ENCODE measurements at places on chromosomes 1 and 21.

GRCh38 chr1:115194506-115194905, 105.2 kb upstream of the TSPAN2 start:
- DNase-seq: no peak

GRCh38 chr1:56545711-56546110, 33.7 kb downstream of the PLPP3 start:
- no peak for DNase-seq

- no peak for DNase-seq
Observed at GRCh38 chr1:8976896-8977450, 31.3 kb downstream of the CA6 start.

GRCh38 chr1:100164702-100165101, 13.4 kb downstream of the LRRC39 start:
- no peak for DNase-seq

GRCh38 chr1:16371725-16372124, 4.7 kb downstream of the SZRD1 start:
- no peak for DNase-seq

DNA sequence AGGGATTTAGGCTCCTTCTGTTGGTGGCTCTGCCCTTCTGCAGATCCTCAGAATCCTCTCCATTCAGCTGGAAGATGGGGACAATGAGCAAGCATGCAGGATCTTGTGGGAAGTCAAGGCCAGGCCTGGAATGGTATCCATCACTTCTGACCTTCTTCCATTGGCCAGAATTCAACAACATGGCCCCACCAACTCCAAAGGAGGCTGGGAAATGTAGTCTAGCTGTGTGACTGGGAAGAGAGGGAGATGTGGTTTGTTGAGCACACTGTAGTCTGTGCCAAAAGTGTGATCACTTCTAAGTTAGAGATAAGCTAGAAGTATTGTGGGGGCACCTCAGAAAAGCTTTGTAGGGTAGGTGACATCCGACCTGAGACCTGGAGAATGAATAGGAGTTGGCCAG, 60.4 kb upstream of the WNT4 start:
- no peak for DNase-seq

GRCh38 chr1:235111107-235111506, 17.5 kb downstream of the TOMM20 start:
- DNase-seq: no peak

DNA sequence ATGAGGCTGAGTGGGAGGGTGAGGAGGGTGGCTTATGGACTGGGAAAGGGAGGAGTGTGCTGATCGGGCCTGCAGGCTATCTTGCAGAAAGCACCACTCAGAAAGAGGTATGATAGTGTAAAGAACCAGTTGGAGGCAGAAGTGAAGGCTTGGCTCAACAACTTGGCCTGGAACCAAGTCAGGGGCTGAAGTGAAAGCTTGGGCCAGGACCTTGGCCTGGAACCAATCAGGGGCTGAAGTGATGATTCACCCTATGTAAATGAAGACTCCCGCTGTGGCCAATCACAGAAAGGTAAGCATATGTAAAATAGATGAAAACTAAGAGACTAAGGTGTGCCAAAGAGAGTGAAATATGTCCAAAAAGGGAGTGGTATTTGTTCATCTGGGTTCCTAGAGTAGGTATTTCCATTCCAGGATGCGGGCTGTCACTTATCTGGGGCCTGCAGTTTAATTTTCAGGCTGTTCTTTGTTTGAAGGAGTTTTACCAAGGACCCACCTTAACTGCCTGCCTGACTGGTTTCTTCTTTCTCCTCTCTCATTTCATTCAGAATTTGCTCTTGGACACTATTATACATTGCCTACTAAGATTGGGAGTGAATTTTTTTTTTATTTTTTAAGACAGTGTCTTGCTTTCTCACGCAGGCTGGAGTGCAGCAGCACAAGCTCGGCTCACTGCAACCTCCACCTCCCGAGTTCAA, 5.1 kb upstream of the RFX5 start:
- DNase-seq: no peak

DNA sequence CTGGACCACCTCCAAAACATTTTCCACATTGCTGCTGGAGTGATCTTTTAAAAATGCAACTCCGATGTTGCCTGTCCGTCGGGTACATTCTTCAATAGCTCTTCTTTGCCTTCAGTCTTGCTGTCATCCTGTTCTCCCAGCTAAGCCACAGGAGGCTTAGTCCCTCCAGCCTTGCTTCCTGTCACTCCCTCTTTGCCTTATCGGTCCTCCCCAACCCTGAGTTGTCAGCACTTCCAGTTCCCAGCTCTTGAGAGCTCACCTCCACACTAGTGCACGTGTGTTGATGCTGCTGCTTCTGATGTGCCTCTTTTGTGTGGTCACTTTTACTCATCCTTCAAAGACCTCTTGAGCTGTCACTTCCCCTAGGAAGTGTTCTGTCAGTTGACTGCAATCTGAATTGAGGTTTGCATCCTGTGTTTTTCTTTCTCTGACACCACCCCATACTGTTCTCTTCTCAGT, 15.3 kb downstream of the UCK2 start:
- peak; percentile 16 for DNase-seq

DNA sequence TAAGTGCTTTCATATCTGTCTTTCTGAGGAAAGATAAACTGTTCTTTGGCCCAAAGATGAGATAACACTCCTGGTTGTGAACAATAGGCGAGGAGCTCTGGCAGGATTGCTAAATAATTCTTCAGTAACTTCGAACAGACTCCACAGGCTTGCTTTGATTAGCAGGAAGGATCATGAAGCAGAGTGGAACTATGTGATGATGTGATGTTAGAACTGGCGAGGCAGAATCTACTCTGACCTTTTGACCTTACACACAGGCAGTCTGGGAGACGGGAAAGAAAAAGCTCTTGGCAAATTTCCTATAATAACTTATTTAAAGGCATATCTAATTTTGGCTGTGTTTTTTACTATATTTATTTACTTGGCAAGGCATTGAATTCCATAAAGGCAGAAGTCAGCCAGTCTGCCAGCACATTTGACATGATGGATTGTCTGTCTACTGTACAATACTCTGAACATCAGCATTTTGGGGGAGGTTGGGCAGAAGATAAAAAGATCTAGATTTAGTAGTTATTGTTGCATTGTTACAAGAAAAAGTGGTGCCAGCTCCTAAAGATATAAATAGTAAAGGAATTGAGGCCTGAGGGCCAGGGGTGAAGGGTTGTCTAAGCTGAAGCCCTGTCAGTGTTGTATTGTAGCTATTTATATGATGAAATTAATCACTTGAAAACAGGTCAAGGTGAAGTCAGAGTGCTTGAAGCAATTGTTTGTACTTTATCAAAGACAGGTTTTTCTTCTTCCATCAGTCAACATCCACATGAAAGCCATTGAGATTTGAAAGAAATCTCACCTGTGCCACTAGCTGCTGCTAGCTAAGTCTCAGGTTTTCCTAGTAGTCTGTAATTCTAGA, 708.8 kb downstream of the LTN1 start:
- DNase-seq: no peak

GRCh38 chr1:184539580-184539979, 152.8 kb downstream of the C1orf21 start:
- DNase-seq: no peak

DNA sequence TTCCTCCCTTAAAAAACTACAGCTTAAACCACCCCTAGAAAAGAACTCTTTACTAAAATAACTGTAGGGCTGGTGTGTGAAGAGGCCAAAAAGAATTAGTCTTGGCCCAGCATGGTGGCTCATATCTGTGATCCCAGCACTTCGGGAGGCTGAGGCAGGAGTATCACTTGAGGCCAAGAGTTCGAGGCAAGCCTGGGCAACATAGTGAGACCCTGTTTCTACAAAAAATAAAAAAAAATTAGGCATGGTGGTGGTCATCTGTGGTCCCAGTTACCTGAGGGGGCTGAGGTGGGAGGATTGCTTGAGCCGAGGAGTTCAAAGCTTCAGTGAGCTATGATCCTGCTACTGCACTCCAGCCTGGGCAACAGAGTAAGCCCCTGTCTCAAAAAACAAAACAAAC, 44.9 kb downstream of the BCAR3 start:
- no peak for DNase-seq

GRCh38 chr1:19416921-19417470, 68.3 kb downstream of the CAPZB start:
- DNase-seq: no peak

- no peak for DNase-seq
Observed at GRCh38 chr21:45131537-45131999, 57.2 kb downstream of the ADARB1 start.

All from T-helper 2 cell treated with Interferon-gamma antibody and Interleukin-4, amounts not matched to agents 5 μg/mL and 100 μg/mL, for 36 hours (primary cell).